ENCODE measurements at places on chromosomes 5 and 9. TPM values are rescaled to one million over a fixed set of nuclear protein-coding genes. Genes with fewer than 3 reads are reported as not detected.

WNK2 gene
- 10.4 TPM for polyA plus RNA-seq

NUTM2F gene
- not detected for polyA plus RNA-seq

SURF4 gene
- polyA plus RNA-seq: 125 TPM

CCDC192 gene
- polyA plus RNA-seq: 1.4 TPM

CNTFR gene
- polyA plus RNA-seq: 33.2 TPM

N4BP3 gene
- polyA plus RNA-seq: 14.4 TPM

THBS4 gene
- polyA plus RNA-seq: 5.7 TPM

AHRR gene
- 5.0 TPM for polyA plus RNA-seq

GABRB2 gene
- polyA plus RNA-seq: 3.1 TPM

GRM6 gene
- 2.2 TPM for polyA plus RNA-seq

GRCh38 chr5:68273717-68274409, 58.3 kb downstream of the PIK3R1 start:
- DNase-seq: no peak

GRCh38 chr9:137044502-137045177, 1.3 kb downstream of the NPDC1 start:
- DNase-seq: no peak

DNA sequence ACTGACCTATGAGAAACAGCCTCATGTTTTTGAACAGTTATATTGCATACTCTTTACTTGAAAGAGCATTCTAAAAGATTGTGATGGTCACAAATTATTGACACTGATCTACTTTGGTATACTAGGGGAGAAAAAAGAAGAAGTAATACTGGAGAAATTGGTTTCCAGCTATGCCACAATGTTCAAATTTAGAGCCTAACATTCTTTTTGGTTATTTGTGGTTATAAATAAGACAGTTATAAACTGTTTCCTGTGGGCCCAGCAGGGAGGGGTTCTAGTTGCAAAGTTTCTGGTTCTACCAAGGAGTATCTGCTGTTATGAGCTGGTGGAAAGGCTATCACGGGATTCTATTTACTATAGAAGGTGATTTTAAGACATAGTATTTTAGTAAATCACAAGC, 4.8 kb downstream of the CWC27 start:
- no peak for DNase-seq

GRCh38 chr5:75551471-75551870, 39.8 kb downstream of the POLK start:
- DNase-seq: no peak

GRCh38 chr5:15070907-15071306, 199.3 kb upstream of the ANKH start:
- DNase-seq: no peak

GRCh38 chr5:16983972-16984371, 47.9 kb upstream of the MYO10 start:
- DNase-seq: no peak

DNA sequence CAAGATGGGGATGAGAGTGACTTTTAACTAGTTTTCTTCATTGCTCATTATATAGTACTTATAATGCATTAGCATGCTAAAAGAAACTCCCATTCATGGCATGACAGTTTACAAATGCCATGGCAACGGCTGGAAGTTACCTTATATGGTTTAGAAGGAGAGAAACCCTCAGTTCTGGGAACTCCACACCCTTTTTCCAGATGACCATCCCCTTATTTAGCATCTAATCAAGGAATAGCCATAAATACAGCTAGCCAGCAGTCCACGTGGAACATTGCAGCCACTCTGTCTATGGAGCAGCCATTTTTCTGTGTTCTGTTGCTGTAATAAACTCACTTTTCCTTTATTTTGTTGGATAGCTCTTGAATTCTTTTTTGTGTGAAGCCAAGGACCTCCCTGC, 1137.8 kb downstream of the CDH18 start:
- no peak for DNase-seq

- no peak for DNase-seq
Measured at GRCh38 chr9:114853071-114853855, 47.4 kb upstream of the TNFSF15 start.

DNA sequence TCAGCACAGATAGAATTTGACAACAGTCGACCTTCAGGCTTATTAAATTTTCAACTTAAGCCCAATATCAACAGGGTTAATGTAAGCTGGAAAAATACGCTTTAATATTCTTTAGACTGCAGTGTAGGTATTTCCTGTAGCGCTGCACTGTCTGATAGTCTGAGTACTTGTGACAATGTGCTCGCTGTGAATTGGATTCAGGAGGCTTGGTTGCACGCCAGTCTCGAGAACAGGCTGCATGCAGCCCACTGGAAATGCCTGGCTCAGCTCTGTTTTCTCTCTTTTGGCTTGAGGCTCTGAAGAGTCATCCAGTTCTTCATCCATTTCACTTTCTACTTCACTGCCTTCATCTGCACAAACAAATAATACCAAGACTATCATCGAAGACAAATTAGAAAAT, 300.9 kb downstream of the RFX3 start:
- peak; percentile 14 for DNase-seq

- no peak for DNase-seq
Measured at GRCh38 chr5:2762744-2763532, 11.5 kb upstream of the IRX2 start.

DNA sequence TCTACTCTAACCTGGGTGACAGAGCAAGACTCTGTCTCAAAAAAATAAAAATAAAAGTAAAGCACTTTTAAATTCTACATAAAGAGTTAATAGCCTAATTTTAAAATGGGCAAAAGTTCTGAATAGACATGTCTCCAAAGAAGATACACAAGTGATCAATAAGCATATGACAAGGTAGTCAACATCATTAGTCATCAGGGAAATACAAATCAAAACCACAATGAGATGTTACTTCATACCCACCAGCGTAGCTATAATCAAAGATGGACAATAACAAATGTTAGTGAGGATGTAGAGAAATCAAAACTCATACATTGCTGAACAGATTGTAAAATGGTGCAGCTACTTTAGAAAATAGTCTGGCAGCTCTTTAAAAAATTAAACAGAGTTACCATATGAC, 64.1 kb downstream of the IQGAP2 start:
- DNase-seq: no peak

- DNase-seq: no peak
Measured at GRCh38 chr5:78530342-78531096, 118.1 kb downstream of the LHFPL2 start.

- DNase-seq: no peak
Measured at GRCh38 chr5:57987552-57987951, 472.3 kb downstream of the PLK2 start.

GRCh38 chr9:14238518-14238917, 75.4 kb downstream of the NFIB start:
- no peak for DNase-seq

Data from left lung (tissue), 14 donors.